NK-92 treated with Interleukin-12 subunit alpha and Interleukin-12 subunit beta, amount 100 ng/mL, for 24 hours (cell line): ENCODE measurements at places on chromosomes 6 and 20.

DNA sequence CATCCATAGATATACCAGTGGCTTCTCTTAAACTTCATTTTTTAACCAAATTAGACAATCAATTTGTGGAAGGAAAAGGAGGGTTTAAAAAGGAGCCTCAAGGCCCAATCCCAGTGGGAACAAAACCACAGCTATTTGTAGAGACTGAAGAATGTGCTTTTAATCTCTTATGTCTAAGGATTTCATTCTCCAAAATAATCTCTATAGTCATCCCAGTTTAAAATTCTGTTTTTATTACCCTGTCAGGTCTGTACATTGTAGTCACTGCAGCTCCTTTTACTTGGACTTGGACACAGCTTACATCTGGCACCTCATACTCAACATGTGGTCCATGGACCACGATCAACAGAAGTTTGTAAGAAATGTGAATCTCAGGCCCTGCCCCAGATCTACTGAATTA is 152.1 kb upstream of the STMND1 start:
- no peak for DNase-seq

- DNase-seq = no peak
Measured at GRCh38 chr6:160124605-160125004, 3.0 kb downstream of the SLC22A1 start.

- no peak for DNase-seq
Measured at GRCh38 chr20:40683221-40683893, 5.7 kb downstream of the MAFB start.

- DNase-seq = no peak
Measured at GRCh38 chr20:6053776-6054688, at the start of gene LRRN4. Gene LRRN4 (minus strand): TSS chr20:6054060. CDS start chr20:6052799, 1,261 bp downstream.

DNA sequence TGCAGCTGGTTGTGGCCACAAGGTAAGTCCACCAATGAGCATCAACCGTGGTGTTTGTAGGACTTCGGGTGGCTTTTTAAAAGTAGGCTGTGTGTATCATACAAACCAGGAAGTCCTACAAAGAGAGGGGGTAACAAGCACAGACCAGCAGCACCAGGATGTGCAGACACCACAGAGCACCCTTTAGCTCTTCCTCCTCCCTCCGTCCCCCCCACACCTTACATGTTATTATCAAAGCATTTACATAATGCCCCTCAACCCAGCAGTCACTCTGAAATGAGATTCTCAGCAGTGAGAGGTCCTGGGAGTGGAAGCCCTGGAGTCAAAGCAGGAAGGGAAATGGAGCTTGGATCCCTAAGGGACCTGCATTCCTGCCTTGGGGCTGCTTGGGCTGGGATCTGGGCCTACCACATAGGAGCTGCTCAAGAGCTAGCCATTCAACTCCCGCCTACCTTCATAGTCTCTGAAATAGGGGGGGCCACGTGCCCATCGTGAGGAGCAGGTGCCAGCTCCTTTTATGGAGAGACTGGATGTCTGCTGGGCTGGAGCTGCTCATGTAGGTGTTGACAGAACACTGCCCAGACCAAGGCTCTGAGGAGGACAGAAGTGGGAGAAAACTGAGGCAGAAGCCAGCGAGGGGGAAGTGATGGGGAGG is 90.6 kb downstream of the PSMB1 start:
- DNase-seq = no peak

DNA sequence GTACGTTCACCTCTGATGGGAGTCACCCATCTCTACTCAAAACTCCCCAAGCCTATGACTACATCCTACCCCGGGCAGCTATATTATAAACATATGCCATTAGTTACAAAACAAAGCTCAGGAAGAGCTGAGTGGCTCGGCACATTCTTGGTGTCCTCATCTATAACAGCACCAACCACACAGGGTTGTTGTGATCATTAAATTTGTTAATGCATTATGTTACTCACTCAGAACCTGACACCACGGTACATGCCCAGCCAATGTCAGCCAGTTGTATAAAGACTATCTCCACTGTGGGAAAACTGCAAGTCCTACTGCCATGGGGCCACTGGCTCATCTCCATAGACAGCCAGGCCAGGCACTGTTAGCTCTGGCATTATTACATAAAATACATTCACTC is 7.7 kb downstream of the CDK5RAP1 start:
- DNase-seq = no peak

- no peak for DNase-seq
Measured at GRCh38 chr6:128570680-128571063, 50.3 kb upstream of the PTPRK start.

DNA sequence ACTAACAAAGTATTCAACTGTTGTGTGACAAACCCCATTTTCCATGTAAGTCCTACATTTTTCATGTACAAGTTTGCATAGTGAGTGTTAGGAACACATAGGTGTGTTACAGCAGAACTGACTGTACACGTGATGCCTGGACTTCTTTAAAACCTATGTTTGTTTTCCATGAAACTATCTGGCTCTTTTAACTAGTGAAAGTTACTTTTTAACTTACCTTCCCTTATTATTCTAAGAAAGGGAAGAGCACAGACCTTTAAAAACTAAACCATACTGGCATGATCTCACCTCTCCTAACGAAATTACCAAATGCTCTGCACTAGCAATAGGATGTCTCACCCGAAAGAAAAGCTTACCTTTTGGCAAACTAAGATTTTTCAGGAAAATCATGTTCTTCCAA is 87.8 kb downstream of the CENPW start:
- DNase-seq = no peak

GRCh38 chr20:59456342-59457279 is 147.7 kb upstream of the PHACTR3 start:
- no peak for DNase-seq
